ENCODE measurements at places on chromosomes 3 and 15.
A peak's percentile ranks its signal among the peaks of the same experiment; 100 is the strongest.

GRCh38 chr3:172073262-172073915, 34.0 kb downstream of the FNDC3B start:
- no peaks in the 10 kb centered on the region for H3K27me3 ChIP-seq
- no peak overlapping the region for H3K27ac ChIP-seq
- no peaks in the 10 kb centered on the region for H3K4me1 ChIP-seq
- no peak overlapping the region for H3K4me3 ChIP-seq
- DNase-seq = no peak

- no peaks in the 10 kb centered on the region for H3K36me3 ChIP-seq
- no peak overlapping the region for H3K27ac ChIP-seq
- no peak overlapping the region for H3K4me3 ChIP-seq
- DNase-seq = no peak
Measured at GRCh38 chr3:4581498-4581897, 88.3 kb downstream of the ITPR1 start.

- H3K4me3 ChIP-seq = no peak overlapping the region
- no peaks in the 10 kb centered on the region for H3K27me3 ChIP-seq
- no peaks in the 10 kb centered on the region for H3K4me1 ChIP-seq
- no peak for DNase-seq
- H3K36me3 ChIP-seq = peaks cover 4% of the 10 kb centered on the region
Measured at GRCh38 chr3:125281381-125281780, 68.8 kb upstream of the SLC12A8 start.

DNA sequence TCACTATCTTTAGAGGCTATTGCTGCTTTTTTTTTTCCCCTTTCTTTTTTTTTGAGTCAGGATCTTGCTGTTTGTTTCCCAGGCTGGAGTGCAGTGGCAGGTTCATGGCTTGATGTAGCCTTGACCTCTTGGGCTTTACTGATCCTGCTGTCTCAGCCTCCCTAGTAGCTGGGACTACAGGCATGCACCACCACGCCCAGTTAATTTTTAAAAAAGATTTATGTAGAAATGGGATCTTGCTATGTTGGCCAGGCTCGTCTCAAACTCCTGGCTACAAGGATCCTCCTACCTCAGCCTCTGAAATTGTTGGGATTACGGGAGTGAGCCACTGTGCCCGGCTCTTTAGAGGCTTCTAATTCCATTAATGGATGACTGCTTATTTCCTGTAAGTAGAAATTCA, 15.1 kb downstream of the MGA start:
- no peak for DNase-seq
- H3K4me1 ChIP-seq = peaks cover 10% of the 10 kb centered on the region
- no peaks in the 10 kb centered on the region for H3K27me3 ChIP-seq
- H3K36me3 ChIP-seq = peaks cover 11% of the 10 kb centered on the region

GRCh38 chr3:48268936-48269561, 28.1 kb downstream of the ZNF589 start:
- no peak overlapping the region for H3K27ac ChIP-seq
- DNase-seq = no peak
- H3K36me3 ChIP-seq = peaks cover 29% of the 10 kb centered on the region

- H3K36me3 ChIP-seq = no peaks in the 10 kb centered on the region
- no peaks in the 10 kb centered on the region for H3K27me3 ChIP-seq
- DNase-seq = no peak
- no peak overlapping the region for H3K27ac ChIP-seq
- no peaks in the 10 kb centered on the region for H3K4me1 ChIP-seq
- no peak overlapping the region for H3K4me3 ChIP-seq
Measured at GRCh38 chr3:114122027-114122709, 56.7 kb downstream of the DRD3 start.

DNA sequence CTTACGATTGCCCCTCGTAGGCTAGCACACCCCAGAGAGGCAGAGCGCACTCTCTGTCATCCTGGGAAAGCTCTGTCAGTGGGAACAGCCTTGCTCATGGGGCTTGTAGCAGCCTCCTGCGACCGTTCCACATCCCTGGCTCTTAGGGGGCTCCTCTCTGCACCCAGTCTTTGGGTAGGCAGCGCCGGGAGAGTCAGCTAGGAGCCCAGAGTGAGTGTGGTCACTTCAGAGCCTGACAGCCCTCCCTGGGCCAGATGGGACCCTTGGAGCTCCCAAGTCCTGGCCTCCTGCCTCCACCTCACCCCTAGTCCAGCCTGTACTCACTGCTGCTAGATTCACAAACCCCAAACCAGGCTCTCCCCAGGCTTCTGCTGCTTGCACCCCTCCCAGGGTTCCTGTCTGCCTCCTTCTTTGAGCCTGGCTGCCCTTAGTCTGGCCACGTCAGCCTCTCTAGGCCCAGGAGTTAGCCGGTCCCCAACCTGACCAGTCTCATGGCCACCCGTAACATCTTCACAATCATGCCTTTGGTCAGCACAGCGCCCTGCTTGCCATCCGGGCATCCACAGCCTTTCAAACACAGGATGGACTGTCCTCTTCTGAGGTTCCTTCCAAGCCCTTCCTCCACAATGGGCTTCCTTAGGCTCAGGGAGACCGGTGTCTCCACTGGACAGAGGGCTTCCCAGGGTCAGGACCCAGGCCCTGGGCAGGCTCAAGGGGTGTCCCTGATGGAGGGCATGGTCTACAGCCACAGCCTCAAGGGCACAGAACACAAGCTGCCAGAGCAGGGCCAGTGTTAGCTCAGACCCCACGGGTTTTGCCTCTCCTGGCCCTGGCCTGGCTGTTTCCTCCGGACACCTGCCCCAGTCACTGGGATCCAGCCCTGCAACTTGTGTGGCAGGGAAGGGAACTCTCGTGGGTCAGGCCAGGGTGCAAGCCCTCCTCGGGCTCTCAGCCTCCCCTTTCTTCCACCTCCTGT, 4.6 kb downstream of the ACSBG1 start:
- DNase-seq = no peak
- H3K27me3 ChIP-seq = no peaks in the 10 kb centered on the region
- no peak overlapping the region for H3K4me3 ChIP-seq
- no peak overlapping the region for H3K27ac ChIP-seq
- no peaks in the 10 kb centered on the region for H3K36me3 ChIP-seq

GRCh38 chr15:60065951-60066350, 61.8 kb downstream of the FOXB1 start:
- no peaks in the 10 kb centered on the region for H3K4me1 ChIP-seq
- no peaks in the 10 kb centered on the region for H3K27me3 ChIP-seq
- H3K4me3 ChIP-seq = no peak overlapping the region
- no peak for DNase-seq

GRCh38 chr15:59298225-59298853, 74.3 kb downstream of the MYO1E start:
- H3K27me3 ChIP-seq = no peaks in the 10 kb centered on the region
- peak; percentile 85 for DNase-seq
- H3K4me1 ChIP-seq = peaks cover 67% of the 10 kb centered on the region

- no peak for DNase-seq
- H3K36me3 ChIP-seq = no peaks in the 10 kb centered on the region
Measured at GRCh38 chr3:192608726-192609600, 118.4 kb downstream of the FGF12 start.

DNA sequence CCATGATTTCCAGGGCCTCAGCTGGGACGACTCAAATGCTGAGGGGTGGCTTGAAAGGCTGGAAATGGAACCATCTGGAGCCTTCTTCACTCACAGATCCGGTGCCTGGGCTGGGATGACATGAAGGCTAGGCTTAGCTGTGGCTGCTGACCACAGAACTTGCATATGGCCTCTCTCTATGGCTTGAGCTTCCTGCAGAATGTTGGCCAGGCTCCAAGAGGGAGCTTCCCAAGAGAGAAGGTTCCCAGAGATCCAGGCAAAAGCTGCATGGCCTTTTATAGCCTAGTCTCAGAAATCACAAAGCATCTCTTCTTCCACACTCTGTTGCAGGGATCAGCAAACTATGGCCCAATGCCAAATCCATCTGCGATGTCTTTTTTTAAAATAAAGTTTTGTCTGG, 44.8 kb downstream of the GATM start:
- peaks cover 3% of the 10 kb centered on the region for H3K27me3 ChIP-seq
- no peak for DNase-seq
- no peaks in the 10 kb centered on the region for H3K4me1 ChIP-seq
- H3K4me3 ChIP-seq = no peak overlapping the region
- H3K27ac ChIP-seq = no peak overlapping the region

GRCh38 chr3:159941038-159942000, 47.3 kb upstream of the IL12A start:
- no peak overlapping the region for H3K27ac ChIP-seq
- H3K4me1 ChIP-seq = no peaks in the 10 kb centered on the region
- H3K36me3 ChIP-seq = no peaks in the 10 kb centered on the region
- H3K4me3 ChIP-seq = no peak overlapping the region

- H3K27ac ChIP-seq = no peak overlapping the region
- H3K4me1 ChIP-seq = no peaks in the 10 kb centered on the region
- DNase-seq = no peak
- no peaks in the 10 kb centered on the region for H3K36me3 ChIP-seq
Measured at GRCh38 chr3:100227511-100227921, 33.3 kb upstream of the TBC1D23 start.

- no peak overlapping the region for H3K4me3 ChIP-seq
- DNase-seq = peak; percentile 19
- no peaks in the 10 kb centered on the region for H3K27me3 ChIP-seq
Measured at GRCh38 chr3:122458992-122459391, 43.1 kb upstream of the WDR5B start.

- H3K4me1 ChIP-seq = peaks cover 5% of the 10 kb centered on the region
- no peak overlapping the region for H3K27ac ChIP-seq
- no peak for DNase-seq
- no peaks in the 10 kb centered on the region for H3K36me3 ChIP-seq
Measured at GRCh38 chr3:106643684-106644161, 733.5 kb upstream of the CCDC54 start.

DNA sequence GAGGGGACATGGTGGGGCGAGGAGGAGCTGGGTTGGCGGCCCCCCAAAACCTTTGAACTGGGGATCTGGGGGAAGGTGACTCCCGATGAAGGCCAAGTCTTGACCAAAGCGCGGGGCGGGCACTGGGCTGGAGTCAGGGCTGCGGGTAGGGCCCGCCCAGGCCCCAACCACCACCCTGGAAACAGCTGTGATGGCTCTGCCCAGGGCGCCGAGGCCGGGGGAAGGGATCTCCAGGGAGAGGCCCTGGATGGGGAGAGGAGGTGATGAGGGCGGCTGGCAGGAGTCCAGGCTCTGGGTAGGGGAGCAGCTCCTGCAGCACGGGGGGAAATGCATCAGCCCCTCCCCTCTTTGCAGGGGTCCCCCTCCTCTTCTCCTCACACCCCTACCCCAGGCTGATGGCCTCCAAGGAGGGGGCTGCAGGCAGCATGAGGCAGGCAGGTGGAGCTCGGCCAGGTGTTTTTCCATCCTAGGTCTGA, 5.9 kb upstream of the C15orf39 start:
- no peak overlapping the region for H3K27ac ChIP-seq
- no peak overlapping the region for H3K4me3 ChIP-seq
- peaks cover 62% of the 10 kb centered on the region for H3K27me3 ChIP-seq
- H3K4me1 ChIP-seq = peaks cover 15% of the 10 kb centered on the region
- H3K36me3 ChIP-seq = no peaks in the 10 kb centered on the region

GRCh38 chr15:31372635-31373091, 46.0 kb downstream of the KLF13 start:
- H3K27me3 ChIP-seq = no peaks in the 10 kb centered on the region
- H3K27ac ChIP-seq = no peak overlapping the region
- H3K4me1 ChIP-seq = peaks cover 35% of the 10 kb centered on the region

DNA sequence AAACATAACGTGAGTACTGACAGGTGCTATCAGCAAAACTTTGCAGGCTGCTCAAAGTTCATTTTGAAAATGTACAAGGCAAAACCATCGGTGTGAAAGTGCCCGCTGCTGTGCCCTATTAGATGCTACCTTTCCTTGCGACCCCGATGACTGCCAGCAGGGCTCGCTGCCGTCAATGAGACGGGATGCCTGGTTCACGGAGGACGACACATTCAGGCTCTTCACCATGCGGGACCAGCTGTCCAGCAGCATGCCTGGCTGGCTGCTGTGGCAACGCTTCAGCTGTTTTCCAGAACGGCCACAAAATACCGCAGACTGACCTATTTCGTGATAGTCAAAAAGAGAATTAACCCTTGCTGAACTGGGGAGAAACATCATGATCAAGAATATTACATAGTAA, 92.7 kb upstream of the OCA2 start:
- H3K27me3 ChIP-seq = no peaks in the 10 kb centered on the region
- H3K4me1 ChIP-seq = no peaks in the 10 kb centered on the region
- H3K27ac ChIP-seq = no peak overlapping the region

DNA sequence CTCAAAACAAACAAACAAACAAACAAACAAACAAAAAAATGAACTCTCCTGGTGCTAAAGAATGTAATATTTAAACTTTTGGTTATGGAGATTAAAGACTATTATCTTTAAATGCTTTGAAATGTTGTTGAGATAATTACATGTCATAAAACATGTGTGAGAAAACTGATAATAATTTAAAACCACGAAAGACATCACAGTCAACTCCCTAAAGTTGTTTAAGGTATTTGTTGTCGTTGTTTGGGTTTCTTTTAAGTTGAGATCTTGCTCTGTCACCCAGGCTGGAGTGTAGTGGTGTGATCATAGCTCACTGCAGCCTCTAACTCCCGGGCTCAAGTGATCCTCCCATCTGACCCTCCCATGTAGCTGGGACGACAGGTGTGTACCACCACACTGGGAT, 12.0 kb downstream of the EFCAB12 start:
- no peaks in the 10 kb centered on the region for H3K36me3 ChIP-seq
- H3K4me3 ChIP-seq = no peak overlapping the region
- DNase-seq = no peak

DNA sequence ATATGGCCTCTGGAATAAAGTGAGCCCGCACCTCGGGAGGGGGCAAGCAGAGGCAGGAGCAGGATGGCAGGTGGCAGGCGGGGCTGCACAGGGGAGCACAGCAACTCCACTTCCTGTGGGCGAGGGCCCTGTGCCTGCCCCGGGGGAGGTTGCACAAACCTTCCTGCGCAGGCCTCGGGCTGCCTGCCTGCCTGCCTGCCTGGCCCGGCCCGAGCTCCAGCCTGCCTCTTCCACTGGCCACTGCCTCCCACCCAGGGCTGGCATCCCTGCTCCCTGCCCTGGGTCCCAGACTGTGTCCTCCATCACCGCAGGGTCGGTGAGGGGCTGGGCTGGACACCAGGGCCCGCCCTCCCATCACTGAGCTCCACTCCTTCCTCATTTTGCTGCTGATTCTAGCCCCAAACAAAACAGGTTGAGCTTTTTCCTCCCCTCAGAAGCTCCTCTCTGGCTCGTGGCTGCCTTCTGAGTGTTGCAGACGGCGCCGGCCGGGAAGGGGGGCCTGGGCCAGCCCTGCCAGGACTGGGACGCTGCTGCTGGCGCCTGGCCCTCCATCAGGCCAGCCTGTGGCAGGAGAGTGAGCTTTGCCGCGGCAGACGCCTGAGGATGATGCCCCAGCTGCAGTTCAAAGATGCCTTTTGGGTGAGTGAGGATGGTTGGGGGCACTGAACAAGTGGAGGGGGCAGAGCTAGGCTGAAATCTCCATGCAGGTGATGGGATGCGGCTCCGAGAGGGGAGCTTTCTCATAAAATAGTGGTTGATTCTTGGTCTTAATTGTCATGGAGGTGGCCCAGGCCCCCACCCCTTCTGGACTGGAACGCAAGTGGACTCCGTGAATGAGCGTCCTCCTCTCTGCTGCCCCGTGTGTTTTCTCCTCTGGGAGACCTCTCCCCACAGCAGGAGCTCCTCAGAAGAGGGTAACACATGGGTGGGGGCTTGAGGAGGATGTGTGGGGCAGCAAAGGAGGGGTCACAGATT, at the start of gene PSTPIP1:
Gene PSTPIP1 (plus strand): TSS at position 156 of the 975 bp plus-strand sequence. CDS start 448 bp downstream, at position 604.
- H3K4me3 ChIP-seq = peak within 1 kb of the TSS; percentile 79
- no peaks in the 10 kb centered on the region for H3K27me3 ChIP-seq
- peaks cover 7% of the 10 kb centered on the region for H3K36me3 ChIP-seq
- peaks cover 38% of the 10 kb centered on the region for H3K4me1 ChIP-seq

- H3K36me3 ChIP-seq = peaks cover 5% of the 10 kb centered on the region
- H3K4me1 ChIP-seq = peaks cover 4% of the 10 kb centered on the region
- DNase-seq = no peak
Measured at GRCh38 chr15:57152666-57153539, 223.4 kb upstream of the CGNL1 start.
